ENCODE measurements at places on chromosomes 13 and 19. TPM values are rescaled to one million over a fixed set of nuclear protein-coding genes. Genes with fewer than 3 reads are reported as not detected.

The CD79A gene
- total RNA-seq, result not detected

The OR4F17 gene
- total RNA-seq, result not detected

The GFY gene
- total RNA-seq, result not detected

The KLC3 gene
- 0.20 TPM for total RNA-seq

The PRR22 gene
- total RNA-seq, result 0.22 TPM

The PSG2 gene
- not detected for total RNA-seq

The C19orf38 gene
- total RNA-seq, result not detected

The CD33 gene
- total RNA-seq, result not detected

The PSG1 gene
- not detected for total RNA-seq

The ZNF610 gene
- 2.8 TPM for total RNA-seq

The CBY2 gene
- total RNA-seq, result not detected

The NOP53 gene
- total RNA-seq, result 115 TPM

The TPT1 gene
- total RNA-seq, result 1,418 TPM

The KCTD12 gene
- total RNA-seq, result 407 TPM

The KLK1 gene
- not detected for total RNA-seq

The KLK4 gene
- not detected for total RNA-seq

The GIPC3 gene
- 0.65 TPM for total RNA-seq

The PRODH2 gene
- total RNA-seq, result not detected

The RASGRP4 gene
- total RNA-seq, result not detected

The ZSWIM9 gene
- total RNA-seq, result 2.2 TPM

The NCCRP1 gene
- total RNA-seq, result not detected

The IGFL1 gene
- total RNA-seq, result not detected

The CD70 gene
- total RNA-seq, result not detected

The LGALS4 gene
- not detected for total RNA-seq

The OR10H1 gene
- not detected for total RNA-seq

The NCR1 gene
- not detected for total RNA-seq

The NLRP7 gene
- total RNA-seq, result not detected

The IZUMO2 gene
- total RNA-seq, result not detected

The EFNB2 gene
- 21.6 TPM for total RNA-seq

The SPC24 gene
- 14.3 TPM for total RNA-seq

The LYPD3 gene
- 0.22 TPM for total RNA-seq

Data from lung microvascular endothelial cell (primary cell).